Anterior cingulate cortex (tissue), 58 donors: ENCODE measurements at places on chromosomes 4 and X.

GRCh38 chr4:156705311-156705710, 266.3 kb downstream of the PDGFC start:
- DNase-seq = no peak

GRCh38 chr4:6474053-6474568, 1.7 kb upstream of the PPP2R2C start:
- DNase-seq = no peak

GRCh38 chrX:64377753-64378152, 17.5 kb downstream of the MTMR8 start:
- DNase-seq = no peak

GRCh38 chr4:6943012-6943884, 33.6 kb downstream of the TBC1D14 start:
- DNase-seq = no peak

DNA sequence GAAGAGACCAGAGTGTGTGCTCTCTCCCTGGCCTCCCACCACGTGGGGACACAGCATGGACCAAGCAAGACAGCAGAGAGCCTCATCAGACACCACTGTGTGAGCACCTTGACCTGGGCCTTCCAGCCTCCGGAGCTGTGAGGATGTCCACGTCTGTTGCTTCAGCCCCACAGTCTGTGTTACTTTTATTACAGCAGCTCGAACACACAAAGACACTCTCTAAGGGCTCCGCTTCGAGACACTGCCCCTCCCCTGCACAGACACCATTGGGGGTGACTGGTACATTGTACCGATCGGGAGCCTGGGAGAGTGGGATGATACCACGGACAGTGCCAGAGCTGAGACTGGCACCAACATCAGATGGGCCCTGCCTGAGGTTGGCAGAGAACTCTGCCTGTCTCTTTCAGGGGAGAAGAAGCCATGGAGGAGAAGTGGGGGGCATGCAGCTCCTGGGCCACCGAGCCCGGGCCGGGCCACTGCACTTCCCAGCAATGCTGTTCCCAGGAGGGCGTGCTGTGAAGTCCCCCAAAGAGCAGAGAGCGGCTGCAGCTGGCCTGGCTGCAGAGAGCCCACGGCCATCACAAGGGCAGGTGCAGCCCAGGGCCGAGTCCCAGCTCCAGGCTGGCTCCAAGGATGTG, 48.1 kb upstream of the HMX1 start:
- no peak for DNase-seq

DNA sequence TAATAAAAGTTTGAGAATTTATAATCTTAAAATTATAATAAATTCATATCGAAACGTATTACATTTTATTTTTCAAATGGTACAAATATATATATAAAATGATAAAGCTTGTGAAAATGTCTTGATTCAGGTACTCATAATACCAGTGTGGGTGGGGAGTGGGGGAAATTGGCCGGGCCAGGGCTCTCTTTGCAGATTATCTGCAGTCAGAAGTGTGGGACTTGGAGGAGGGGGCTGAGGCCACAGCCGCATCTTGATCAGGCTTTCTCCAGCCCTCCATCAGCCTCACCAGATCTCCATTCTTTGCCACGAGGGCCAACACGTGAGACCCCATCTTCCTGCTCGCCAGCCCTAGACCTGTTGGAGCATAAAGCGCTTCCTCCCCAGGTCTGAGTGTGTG, 86.7 kb downstream of the STIM2 start:
- no peak for DNase-seq
